ENCODE measurements at places on chromosomes 5 and 9.

- no peak for DNase-seq
These were observed 18.3 kb downstream of the CCNJL start for GRCh38 chr5:160293901-160294561.

GRCh38 chr5:89606939-89607534 is 724.1 kb upstream of the MEF2C start:
- DNase-seq, result peak; percentile 5

- DNase-seq, result no peak
These were observed 22.1 kb downstream of the LRRC19 start for GRCh38 chr9:26983340-26983739.

DNA sequence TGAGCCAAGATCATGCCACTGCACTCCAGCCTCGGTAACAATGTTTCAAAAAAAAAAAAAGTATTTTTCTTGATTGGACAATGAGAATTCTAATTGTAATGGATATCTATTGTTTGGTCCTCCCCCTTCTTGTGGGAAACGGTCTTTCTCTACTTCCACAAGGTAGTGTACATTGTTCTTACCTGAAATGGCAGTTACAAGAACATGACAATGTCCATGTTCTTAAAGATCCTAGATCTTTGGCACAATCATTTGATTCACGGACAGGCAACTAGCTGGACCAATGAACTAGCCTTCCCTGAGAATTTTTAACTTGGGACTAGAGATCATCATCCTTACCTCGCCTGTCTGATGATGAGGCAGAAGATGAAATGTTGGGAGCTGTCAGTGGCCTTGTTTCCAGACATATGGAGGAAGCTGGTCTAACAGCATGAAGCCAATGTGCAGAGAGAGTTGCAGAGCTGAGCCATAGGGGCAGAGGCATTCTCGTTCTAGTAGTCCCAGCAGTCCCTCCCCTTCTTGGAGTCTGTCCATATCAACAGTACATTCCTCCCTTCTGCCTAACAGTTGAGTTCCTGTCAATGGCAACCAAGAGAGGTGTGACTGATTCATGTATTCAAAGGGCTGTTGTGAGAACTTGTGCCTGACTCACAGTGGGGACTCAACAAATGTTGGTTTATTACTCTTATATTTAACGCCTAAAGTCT is 2.1 kb upstream of the MARCHF6 start:
- DNase-seq, result no peak

GRCh38 chr9:81616141-81616540 is 73.2 kb downstream of the TLE1 start:
- no peak for DNase-seq

DNA sequence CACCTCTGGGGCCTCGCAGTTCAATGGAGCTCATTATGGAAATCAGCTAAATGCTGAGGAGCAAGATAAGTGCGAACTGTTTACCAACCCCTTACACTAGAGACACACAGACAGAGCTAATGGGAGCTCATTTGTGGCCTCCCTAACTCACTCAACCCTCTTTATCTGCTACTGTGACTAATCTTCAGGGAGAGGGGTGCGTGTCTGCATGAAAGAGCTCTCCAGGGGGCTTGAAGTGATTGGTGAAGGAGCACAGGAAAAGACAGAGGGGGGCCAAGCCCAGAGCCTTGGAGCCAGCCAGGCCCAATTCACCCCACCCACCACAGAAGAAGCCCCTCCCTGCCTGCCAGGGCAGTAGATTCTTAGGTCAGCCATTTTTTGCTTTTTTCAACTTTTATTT is 466.8 kb upstream of the BRINP1 start:
- DNase-seq, result peak; percentile 93

DNA sequence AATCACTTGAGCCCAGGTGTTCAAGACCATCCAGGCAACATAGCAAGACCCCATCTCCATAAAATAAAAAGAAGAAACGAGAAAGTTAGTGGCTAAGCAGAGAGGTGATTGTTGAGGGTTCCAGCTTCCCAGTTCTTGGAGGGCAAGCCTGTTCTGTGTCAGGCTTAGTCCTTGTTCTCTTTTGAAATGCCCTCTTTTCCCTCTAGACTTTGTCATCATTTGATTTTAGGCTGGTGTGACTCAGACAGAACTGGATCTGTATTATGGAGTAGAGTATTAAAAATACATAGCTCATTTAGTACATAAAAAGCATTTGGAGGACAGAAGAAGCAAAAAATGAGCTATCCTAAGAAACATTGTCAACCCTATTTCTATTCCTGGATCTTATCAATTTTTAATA is 159.4 kb downstream of the CD180 start:
- DNase-seq, result no peak

- no peak for DNase-seq
These were observed 147.5 kb upstream of the RUSC2 start for GRCh38 chr9:35342221-35342958.

DNA sequence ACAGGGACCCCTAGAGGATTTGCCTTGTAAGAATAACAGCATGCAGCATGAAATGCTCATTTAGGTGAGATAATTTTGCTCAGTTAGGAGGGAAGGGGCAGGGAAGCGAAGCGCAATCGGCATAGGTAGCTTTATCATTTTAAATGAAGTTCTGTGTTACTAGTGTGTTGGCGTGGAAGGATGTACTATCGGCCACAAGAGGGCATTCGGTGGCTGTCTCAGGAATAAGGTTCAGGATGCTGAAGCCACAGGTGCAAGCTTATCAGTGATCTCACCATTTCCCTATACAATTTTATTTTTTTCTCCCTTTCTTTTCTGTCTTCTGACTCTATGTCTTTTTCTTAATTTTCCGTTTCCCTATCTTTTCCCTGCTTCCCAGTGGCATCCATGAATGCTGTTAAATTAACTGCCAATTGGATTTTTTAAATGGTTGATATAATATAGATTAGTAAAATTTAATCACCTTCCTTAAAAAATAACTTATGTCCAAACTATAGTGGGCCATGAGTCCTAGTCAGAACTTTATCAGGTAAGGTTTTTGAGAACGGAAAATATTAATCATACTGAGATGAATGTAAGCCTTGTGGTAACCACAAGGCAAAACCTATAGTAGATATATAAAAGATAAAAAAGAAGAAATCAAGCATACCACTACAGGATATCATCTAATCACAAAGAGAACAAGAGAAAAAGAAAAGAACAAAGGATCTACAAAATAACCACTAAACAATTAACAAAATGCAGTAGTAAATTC is 1.2 kb upstream of the INSL6 start:
- DNase-seq, result peak; percentile 11

- no peak for DNase-seq
These were observed 53.0 kb downstream of the NEURL1B start for GRCh38 chr5:172694061-172694460.

DNA sequence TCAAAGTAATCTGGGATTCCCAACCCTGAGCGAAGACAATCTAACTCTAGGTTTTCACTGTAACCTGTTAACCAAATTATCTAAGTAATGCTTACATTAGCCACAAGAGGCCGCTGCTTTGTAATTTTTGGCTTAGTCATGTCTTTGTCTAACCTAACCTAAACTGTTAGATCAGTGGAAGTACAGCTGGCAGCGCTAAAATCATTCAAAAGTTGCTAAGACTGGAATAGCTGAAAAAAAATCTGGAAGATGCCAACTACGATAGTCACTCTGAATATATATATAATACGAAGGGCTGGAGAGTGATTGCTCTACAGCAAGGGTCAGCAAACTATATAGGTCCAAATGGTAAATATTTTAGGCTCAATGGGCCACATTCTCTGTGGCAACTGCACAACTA is 60.2 kb downstream of the FBXO38 start:
- peak; percentile 79 for DNase-seq

DNA sequence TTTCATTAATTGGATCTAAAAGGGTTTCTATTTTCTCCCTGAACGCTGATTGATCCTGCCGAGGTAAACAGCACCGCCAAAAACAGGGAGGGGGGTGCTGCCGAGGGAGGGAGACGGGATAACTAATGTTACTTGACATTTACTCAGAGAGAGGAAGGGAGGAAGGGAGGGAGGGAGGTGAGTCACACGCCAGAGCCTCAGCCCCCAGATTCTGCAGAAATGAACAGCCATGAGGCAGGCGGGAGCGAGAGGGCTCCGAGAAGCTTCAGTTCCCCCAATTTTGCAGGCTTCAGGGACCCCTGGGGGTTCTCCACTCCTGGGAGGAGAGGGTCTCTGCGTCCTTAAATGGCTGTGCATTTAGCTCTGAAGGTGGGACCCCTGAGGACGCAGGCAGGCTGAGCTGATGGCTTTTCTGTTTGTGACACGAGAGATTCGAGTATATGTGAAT is 59.1 kb upstream of the IER5L start:
- DNase-seq, result peak; percentile 45

DNA sequence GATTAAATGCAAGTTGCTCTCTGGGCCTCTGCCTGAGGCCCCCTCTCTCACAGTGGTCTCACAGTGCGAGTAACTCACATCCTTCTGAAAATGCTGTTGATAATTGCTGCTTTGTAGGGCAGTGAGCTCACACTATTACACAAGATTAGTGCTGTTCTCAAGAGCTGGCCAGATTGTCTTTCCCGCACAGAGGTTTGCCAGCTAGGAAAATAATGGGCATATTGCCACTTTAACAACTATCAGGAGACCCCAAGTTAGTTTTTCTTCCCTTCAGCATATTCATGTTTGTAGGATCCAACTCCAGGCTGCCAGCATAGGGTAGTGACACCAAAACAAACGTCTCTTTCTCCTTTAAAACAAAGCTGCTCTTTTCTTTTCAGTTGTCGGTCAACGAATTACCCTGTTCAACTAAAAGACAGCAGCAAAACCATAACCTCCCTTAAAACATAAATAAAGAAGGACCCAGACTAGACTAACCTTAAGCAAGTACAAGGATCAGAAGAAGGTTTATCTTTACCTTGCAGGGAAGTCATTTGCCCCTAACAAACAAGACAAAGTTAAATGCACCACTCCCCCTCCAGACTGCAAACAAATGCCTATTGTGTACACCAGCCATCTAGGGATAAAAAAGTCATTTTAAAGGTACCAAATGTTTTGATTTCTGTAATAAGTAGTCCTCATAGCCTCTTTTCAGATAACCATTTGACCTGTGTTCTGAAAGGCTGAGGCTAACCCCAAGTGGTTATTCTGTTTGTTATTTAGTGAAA is 91.4 kb downstream of the VCAN start:
- DNase-seq, result peak; percentile 20
